ENCODE measurements at places on chromosomes 1 and 21.

- no peak for DNase-seq
Measured at GRCh38 chr1:29414086-29414485, 177.8 kb downstream of the PTPRU start.

DNA sequence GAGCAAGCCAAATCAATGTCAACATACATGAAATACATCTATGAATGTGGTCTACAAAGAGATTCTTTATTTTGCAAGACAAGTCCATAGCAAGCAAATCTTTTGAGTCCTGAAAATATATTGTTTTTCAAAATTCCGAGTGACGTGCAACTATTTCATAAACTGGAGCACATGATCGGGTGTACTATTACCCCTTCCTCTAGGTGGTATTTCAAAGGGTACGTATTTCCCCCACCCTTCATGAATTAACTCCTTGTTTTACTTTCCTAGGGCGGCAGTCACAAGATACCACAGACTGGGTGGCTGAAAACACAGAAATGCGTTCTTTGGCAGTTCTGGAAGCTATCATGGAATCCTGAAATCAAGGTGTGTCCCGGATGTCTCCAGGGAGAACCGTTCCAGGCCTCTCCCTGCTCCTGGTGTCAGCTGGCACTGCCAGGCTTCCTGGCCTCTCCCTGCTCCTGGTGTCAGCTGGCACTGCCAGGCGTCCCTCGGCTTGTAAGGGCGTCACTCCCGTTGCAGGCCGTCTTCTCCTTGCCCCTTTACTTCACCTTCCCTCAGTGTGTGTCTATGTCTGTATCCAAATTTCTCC, 55.3 kb downstream of the RIPK4 start:
- DNase-seq = no peak

DNA sequence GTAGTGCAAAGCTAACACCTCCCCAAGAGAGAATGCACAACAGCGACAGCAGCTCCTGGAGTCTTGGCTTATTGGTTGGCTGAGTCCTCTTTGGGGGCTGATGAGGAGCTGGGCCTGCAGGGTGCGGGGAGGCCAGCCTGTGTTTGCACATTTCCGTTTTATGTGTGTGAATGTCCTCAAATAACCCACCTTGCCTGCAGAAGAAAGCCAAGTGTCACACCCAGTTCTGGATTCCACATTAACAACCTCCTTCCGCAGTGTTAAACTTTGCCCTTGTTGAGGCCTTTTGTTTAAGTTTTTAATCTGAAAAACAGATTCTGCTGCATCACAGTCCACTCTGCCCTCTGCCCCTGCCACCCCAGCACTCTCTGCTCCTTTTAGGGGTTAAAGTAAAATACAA, 274.5 kb downstream of the TM2D1 start:
- DNase-seq = no peak

DNA sequence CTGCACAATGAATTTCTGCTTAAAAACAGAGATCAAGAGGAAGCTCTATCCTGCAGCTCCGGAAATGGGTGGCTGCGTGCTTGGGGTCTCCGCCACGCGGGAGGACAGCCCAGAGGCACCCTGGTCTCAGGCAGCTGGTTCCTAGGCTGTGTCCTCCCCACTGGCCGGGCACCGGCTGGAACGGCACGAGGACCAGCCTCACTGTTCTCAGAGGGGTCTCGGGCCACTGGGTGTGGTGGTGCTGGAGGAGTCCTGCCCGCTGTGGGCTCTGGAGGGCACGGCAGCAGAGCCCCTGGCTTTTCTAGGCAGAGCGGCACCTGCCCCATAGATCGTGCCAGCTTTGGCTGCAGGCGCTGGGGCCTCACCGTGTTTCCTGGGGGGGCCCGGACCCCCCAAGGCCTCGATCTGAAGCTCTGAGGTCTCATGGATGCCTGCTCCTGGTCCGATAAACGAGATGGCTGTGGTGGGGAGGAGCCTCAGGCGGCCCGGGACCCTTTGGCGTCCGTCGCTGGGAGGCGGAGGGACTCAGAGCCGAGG, 8.2 kb upstream of the RNF223 start:
- DNase-seq = no peak

GRCh38 chr1:97898948-97899347, 21.9 kb downstream of the DPYD start:
- DNase-seq = no peak

DNA sequence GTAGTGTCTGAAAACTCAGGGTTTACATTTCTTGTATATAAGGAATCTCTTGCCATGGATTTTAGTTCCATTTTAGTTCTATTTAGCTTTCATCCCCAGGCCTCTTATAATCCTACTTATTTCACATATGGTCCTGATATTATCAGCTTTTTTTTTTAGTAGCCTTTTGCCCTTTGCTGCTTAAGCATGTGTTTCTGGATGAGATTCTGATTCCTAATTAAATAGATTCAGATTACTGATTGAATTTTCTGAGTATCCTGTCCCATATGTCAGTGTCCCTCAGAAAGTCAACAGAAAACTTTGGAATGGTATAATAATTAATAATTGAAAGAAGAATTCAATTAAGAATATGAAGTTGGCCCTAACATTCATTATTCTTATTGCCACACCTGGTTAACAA, 134.7 kb upstream of the HOOK1 start:
- no peak for DNase-seq

GRCh38 chr1:220300442-220301121, 28.3 kb upstream of the RAB3GAP2 start:
- no peak for DNase-seq

GRCh38 chr1:91124290-91124985, 102.6 kb upstream of the ZNF644 start:
- DNase-seq = peak; percentile 37

GRCh38 chr1:91735266-91735845, 150.6 kb downstream of the TGFBR3 start:
- DNase-seq = no peak

- DNase-seq = no peak
Measured at GRCh38 chr1:44673675-44674112, 587 bp downstream of the TMEM53 start.

- DNase-seq = peak; percentile 90
Measured at GRCh38 chr21:45152265-45152746, 77.9 kb downstream of the ADARB1 start.

DNA sequence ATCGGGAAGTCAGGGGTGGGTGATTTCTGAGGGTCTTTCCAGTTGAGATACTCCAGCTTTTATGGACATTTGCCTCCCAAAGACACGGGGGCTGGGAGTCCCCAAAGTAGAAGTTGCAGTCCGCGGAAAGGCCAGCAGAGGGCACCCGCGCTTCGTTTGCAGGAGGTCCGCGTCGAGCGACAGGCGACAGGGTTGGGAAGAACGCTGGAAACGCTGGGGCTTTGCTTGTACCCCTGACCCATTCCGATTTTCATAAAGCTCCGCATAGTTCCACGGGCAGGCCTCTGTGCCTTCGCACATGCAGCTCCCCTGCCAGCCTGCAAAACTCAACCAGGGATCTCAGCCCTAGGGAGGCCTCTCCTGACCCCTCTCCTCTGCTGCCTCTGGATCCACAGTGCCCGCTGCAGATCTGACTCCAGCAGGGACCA, 44.2 kb upstream of the LAPTM5 start:
- DNase-seq = peak; percentile 89

- no peak for DNase-seq
Measured at GRCh38 chr1:59595774-59596173, 219.0 kb upstream of the HOOK1 start.

Measured in activated CD8-positive, alpha-beta T cell treated with anti-CD3 and anti-CD28 coated beads for 36 hours (primary cell).